AG04449 (cell line): ENCODE measurements at places on chromosomes 13 and 19.

DNA sequence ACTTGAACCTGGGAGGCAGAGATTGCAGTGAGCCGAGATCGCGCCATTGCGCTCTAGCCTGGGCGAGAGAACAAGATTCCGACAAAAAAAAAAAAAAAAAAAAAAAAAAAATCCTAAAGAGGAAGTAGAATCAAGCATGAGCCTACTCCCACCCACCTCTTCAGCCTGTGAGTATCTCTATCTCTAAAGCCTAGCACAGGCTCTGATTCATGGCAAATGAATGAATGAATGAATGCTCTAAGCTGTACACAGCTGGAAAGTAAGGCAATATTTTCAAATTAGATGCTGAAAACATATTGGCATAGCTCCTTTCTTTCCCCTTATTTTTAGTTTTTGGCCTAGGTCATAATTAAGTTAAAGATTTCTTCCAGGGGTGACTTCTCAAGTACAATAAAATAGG lies 35.7 kb upstream of the FAM216B start:
- no peak for DNase-seq

DNA sequence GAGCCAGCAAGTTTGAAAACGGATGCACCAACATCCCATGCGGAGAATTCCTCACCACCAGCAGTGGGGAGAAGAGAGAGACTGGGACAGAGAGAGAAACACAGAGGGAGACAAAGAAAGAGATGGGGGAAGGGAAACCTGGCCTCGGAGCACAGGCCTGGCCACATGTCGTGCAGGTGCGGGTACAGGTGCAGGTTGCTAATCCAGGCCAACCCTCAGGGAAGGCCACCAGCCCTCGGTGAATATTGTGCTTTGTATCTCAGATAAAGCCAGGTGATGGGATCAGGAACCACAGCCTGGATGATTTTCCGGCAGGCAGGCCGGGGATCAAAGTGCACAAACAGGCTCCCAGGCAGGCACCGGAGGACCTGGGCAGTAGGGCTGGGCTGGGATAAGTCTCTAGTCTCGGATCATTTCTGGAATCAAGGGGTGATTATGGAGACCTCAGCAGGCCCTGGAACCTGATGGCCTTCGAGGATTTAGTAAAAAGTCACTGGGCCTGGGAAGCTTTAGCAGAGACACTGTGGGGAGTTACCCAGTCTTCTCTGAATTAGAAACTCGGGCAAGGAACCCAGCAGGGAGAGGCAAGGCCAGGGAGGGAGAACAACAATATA lies 3.7 kb downstream of the GAS6 start:
- DNase-seq = no peak

DNA sequence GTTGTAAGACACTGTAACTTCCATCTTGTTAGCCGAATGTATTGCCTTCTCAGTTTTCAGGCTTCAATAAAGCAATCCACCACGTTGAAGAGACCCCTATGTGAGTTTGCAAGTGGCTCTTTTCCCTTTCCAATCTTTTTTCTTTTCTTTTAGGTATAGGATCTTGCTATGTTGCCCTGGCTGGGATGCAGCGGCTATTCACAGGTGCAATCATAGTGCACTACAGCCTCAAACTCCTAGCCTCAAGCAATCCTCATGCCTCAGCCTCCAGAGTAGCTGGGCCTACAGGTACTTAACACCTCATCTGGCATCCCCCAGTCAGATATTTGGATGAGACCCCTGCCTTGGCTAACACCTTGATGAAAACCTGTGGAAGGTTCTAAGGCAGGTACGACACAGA lies 33.5 kb upstream of the FEM1A start:
- no peak for DNase-seq

- DNase-seq = no peak
Observed at GRCh38 chr19:42325896-42326771, 699 bp downstream of the MEGF8 start.

- no peak for DNase-seq
Observed at GRCh38 chr19:55149078-55150003, at the start of gene TNNT1. Gene TNNT1, minus strand, starts transcription at chr19:55149206. Its CDS starts 2,049 bp downstream, at chr19:55147157.

DNA sequence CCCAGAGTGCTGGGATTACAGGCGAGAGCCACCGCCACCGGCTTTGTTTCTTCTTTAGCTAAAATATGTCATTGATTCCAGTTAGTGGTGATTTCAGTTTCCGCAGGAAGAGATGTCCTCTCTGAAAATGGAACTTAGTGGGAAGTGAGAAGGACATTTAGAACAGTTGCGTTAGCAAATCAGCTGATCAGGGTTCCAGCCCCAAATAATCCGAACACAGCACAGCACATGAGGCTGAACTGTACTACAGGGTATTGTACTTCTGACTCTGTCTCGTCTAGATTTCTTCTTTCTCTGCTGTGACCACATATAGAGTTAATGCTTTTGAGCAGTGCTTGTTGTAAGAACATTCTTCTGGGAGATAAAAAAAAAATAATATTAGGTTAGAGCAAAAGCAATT lies 314.4 kb downstream of the MYO16 start:
- DNase-seq = no peak

DNA sequence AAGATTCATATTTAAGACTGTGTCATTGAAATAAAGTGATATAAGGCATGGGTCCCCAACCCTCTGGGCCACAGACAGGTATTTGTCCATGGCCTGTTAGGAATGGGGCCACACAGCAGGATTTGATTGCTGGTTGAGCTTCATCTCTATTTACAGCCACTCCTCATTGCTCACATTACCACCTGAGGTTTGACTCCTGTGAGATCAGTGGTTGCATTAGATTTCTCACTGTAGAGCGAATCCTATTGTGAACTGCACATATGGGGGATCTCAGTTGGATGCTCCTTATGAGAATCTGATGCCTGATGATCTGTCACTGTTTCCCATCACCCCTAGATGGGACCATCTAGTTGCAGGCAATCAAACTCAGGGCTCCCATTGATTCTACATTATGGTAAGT lies 132.1 kb downstream of the PCDH17 start:
- no peak for DNase-seq

GRCh38 chr13:92224052-92224821 lies 825.8 kb downstream of the GPC5 start:
- no peak for DNase-seq

DNA sequence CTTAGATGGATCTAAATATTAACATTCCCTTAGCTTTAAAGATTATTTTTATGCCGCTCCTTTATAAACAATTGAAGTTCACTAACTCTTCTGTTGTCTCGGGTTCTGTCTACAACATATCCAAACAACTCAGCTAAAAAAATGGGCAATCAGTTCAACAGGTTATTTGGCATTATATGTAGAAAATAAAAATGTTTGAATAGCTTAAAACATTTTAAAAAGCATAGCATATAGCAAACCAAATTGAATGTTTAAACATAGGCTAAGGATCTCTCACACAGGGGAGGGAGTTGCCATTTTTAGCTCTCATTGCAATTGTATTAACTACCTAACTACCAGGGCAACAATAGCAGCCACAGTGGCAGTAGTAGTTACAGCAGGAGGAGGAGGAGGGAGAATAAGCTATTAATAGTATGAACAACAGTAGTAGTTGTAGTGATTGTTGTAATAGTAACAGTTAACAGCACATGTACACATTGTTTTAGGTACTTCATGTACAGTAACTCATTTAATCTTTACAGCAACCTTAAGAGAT lies 404.2 kb downstream of the KCNRG start:
- no peak for DNase-seq

- no peak for DNase-seq
Observed at GRCh38 chr19:4121815-4122214, 2.1 kb downstream of the MAP2K2 start.

- no peak for DNase-seq
Observed at GRCh38 chr13:73195091-73195490, 136.3 kb downstream of the KLF5 start.

DNA sequence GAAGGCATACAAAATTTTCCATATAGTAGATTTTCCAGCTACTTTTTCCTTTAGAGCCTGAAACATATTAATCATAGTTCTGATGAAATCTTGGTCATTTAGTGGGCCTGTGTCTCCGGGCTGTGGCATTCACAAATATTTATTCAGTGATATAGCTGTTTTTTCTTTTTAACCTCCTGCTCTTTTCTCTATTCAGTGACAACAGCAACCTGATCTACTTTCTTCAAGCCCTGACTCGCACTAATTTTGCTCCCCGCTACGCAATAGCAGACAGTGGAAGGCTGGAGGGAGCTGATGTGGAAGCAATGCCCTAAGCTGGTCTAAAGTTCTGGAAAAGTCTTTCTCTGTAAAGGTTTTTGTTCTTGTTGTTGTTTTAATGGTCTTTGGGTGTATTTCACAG lies 289.7 kb downstream of the SLITRK6 start:
- no peak for DNase-seq

DNA sequence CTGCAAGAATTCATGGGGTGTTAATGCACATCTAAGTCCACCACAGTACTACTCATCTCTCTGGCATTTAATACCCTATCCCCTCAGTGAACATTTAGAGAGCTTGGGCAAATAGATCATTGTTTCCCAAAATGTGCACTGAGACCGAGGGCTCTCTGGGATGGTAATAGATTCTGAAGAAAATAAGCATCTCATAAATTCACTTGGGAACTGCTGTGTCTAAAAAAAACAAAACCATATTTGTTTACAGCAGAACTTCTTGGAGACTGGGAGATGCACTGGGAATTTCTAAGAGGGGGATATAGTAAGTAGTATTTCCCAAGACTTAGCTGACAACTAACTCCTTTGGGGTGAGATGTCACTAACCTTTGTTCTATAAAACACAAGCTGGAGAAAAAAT lies 58.4 kb downstream of the ENOX1 start:
- no peak for DNase-seq

DNA sequence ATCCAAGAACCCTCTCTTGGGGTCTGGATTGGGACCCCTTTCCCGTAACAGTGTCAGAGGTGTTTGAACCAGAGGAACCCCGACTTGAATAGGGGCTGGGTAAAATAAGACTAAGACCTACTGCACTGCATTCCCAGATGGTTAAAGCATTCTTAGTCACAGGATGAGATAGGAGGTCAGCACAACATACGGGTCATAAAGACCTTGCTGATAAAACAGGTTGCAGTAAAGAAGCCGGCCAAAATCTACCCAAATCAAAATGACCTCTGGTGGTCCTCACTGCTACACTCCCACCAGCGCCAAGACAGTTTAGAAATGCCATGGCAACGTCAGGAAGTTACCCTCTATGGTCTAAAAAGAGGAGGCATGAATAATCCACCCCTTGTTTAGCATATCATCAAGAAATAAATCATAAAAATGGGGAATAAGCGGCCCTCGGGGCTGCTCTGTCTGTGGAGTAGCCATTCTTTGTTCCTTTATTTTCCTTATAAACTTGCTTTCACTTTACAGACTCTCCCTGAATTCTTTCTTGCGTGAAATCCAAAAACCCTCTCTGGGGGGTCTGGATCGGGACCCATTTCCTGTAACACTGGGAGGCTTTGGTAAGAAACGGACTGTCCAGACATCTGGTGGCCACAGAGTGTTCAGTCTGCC lies 4.4 kb upstream of the SIN3B start:
- DNase-seq = no peak

DNA sequence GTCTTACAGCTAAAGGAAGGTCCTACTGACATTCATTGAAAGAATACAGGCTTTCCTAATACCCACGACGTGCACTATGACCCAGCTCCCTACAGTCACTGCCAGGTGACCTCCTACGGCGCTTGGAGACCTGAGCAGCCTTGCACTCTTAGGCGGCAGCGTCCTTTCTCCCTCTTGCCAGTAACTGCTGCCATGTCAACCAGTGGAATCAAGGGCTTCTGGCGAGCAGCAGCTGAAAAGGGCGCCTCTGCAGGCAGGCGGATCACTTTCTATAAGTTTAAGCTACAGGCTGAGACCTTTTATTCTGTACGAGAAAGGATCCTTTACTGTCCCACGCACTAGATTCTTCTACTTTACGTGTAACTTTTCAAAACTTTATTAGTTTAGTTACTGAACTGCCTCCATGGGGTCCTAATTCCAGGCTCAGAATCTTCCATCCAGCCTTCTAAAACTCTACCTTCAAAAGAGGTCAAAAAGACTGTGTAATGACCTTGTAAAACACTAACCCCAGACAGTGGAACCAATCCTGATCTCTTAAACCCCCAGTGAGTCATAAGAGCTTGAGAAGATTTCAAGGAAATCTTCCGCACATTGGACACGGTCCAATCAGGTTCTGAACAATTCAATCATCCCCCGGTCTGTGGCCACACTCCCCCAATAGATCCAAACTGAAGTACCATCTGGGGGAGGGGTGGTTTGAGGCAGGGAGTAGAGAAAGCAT lies 1.9 kb downstream of the KCTD12 start:
- DNase-seq = no peak

GRCh38 chr19:33064458-33064791 lies 263 bp downstream of the RHPN2 start:
- no peak for DNase-seq

DNA sequence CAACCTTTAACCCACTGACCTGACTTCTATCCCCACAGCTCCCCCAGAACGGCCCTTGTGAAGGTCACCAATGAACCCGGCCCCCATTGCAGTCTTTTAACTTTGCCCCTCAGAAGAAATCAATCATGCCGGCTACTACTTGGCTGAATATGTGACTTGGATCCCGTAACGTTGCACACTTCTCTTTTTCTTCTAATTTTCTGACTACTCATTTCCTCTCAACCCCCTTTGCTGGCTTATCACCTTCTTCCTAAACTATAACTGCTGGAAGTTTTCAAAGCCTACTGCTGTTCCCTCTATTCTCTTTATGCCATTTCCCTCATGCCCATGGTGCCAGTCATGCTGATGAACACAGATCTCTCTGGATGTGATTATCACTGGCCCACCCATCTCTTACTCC lies 367.6 kb downstream of the DNAJC15 start:
- no peak for DNase-seq

DNA sequence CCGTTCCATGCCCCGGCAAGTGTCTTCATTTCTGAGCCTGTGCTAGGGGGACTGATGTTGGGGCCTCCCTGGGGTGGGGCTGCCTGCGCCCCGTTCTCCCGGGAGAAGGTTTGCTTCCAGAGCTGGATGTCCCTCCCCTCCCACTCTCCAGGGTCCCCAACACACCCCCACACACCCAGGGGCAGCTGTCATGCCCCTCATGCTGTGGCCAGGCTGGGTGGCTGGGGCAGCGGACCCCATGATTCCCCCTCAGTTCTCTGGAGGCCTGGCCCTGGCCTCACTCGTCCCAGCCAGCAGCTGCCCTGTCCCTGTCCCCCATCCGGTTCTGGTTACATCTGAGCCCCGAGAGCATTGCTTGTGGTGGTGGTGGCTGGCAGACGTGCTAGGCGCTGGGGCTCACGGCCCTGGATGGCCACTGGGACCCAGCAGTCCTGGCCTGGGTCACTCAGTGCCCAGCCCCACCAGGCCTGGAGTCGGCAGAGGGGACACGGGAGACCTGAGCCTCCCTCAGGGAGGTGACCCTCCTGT lies 184.8 kb downstream of the KDM4B start:
- no peak for DNase-seq

GRCh38 chr19:16895467-16896145 lies 6.8 kb downstream of the F2RL3 start:
- DNase-seq = no peak

GRCh38 chr13:51321836-51322235 lies 17.7 kb upstream of the SERPINE3 start:
- no peak for DNase-seq

GRCh38 chr19:342801-343421 lies 1.7 kb downstream of the MIER2 start:
- DNase-seq = peak; percentile 33
